Foreskin melanocyte (primary cell): ENCODE measurements at places on chromosomes 3 and 15.

GRCh38 chr15:70687482-70687881 lies 75.9 kb downstream of the UACA start:
- DNase-seq = no peak

DNA sequence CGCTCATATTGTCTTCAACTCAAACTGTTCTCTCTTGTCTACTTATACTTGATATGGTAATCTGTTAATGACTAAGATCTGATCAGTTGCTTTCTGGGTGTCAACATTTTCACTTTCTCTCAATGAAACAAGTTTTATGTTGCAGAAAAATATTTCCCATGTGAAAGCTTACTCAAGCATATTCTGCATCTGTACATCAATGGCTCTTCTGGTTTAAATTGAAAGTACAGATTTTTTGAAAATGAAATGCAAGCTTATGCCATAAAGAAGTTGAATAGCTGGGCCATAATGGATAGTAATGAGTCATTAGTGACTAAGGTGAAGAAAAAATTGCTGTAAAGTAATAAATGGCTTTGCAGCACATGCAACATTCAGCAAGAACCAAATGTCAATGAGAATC lies 140.7 kb downstream of the BCHE start:
- DNase-seq = no peak

- DNase-seq = no peak
Observed at GRCh38 chr15:28937271-28937670, 51.5 kb downstream of the APBA2 start.

DNA sequence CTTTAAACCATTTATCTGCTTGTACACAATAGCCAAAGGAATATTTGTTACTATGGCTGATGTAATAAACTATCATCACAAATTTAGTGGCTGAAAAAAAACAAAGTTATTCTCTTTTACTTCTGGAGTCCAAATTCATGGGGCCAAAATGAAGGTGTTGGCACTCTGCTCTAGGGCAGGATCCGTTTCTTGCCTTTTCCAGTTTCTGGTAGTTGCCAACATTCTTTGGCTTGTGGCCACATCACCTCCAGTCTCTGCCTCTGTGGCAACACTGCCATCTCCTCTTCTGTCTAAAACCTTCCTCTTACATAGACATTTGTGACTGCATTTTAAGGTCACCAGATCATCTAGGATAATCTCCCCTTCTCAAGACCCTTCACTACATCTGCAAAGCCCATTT lies 27.3 kb downstream of the NIT2 start:
- no peak for DNase-seq

DNA sequence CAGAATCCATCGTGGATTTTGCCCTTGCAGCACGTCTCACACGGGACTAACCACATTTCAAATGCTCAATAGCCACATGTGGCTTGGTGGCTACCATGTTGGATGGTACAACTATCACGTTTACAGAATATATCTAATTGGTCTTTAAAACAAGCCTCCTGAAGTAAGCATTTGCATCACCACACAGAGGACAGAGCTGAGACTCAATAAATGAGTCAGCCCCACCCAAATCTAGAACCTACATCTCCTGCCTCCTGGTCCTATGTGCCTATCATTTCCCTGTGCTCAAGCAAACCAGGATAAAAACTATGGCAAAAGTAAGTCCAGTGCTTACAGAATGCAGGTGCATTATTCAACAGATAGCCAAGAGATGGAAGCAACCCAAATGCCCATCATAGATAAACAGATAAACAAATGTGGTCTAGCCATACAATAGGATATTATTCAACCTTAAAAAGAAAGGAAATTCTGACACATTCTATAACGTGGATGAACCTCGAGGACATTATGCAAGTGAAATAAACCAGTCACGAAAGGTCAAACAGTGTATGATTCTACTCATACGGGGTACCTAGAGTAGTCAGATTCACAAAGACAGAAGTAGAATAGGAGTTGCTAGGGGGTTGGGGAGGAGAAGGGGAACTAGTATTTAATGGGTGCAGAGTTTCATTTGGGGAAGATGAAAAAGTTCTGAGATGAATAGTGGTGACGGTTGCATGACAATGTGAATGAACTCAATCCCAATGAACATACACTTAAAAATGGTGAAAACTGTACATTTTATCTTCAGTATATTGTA lies 43.9 kb downstream of the SRGAP3 start:
- DNase-seq = no peak

- DNase-seq = no peak
Observed at GRCh38 chr3:15553749-15554148, 32.2 kb upstream of the COLQ start.

GRCh38 chr3:196736670-196737374 lies 2.8 kb upstream of the PAK2 start:
- no peak for DNase-seq

GRCh38 chr3:145355206-145355605 lies 805.8 kb downstream of the PLOD2 start:
- DNase-seq = no peak

DNA sequence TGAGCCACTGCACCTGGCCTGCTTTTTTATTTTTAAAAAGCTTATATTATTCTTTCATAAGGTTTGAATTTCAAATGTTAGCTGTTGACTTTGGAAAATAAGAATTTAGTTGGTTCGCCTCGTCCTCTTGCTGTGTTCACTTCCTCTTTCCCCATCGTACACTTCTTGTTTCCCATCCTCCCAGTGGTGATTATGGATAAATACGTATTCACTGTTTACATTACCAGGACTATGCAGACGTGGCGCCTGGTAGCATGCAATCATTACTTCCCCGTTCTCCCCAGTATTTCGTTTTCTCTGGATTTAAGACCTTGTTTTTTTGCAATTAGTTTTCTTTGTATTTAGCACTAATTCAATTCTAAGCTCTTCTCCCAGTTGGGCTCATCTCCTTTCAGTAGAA lies 70.1 kb downstream of the LMLN start:
- no peak for DNase-seq

GRCh38 chr3:62503516-62503915 lies 130.2 kb upstream of the FEZF2 start:
- no peak for DNase-seq

DNA sequence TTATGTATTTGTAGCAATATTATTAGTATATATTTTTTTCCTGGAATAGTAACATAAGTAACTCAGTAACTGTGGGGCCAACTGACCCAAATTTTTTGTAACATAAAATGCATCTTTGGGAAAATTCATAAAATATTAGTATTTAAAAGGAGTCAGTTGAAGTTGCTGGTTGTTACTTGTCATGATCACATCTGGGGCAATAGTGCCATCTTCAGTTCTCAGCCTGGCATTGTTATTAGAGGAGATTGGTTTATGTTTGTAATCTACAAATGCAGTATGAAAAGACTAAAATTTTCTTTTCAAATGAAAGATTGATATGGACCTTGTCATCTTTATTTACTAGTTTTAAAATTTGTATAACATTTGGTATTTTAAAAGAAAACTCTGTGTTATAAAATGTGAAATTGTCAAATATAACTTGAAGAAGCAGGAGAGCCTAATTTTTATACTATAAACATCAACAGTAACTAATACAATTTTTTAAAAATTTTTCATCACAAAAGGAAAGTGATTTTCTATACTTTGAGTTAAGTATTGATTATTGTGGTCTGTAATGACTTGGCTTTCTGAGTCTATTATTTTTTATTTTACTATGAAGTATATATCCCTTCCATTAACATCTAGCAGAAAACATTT lies 38.8 kb upstream of the MLF1 start:
- peak; percentile 25 for DNase-seq

DNA sequence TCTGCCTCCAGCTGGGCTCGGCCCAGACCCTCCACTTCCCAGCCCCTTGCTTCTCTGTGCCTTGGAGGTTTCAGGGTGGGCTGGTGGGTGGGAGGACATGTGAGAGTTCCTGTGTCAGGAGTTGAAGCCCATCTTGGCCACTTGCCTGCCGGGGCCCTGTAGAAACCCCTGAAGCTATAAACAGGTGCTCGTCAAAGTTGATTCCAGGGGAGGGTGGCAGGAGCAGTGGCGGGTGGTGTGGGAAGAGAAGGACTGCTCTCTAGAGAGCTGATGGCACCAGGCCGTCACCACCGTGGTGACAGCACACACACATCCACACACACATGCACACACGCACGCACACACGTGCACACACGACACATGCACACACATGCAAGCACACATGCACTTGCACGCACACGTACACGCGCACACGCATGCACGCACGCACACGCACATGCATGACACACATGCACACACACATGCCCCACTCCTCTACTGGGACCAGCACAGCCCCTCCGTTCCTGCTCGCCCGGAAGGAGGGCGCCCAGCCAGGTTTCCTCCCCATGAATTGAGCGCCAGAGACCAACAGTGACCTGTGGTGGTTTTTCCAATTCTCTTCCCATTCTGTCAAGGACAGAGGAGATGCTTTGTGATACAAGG lies 56.3 kb upstream of the CGNL1 start:
- DNase-seq = no peak

DNA sequence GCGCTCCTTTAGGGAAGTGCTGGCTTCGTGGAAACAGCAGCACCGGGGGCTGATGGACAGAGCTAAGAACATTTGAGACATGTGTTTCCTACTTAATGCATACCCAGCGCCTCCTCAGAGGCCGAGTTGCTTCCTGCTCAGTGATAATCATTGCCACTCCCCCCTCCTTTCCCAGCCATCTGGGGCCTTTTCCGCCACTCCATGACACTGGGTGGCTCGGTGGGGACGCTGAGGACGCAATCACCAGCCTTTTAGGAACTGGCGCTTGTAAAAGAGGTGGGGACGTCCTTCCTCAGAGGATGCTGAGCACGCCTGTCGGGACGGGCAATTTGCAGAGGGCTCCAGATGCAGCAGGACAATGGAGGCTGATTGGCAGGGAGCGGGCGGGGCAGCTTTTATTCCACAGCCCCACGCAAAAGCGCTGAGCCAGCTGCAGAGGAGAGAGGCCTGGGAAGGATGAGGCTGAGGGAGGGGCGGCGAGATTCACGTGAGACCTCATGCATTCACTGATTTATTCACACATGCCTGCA lies 22.2 kb upstream of the IQSEC1 start:
- DNase-seq = no peak

GRCh38 chr15:52557274-52557641 lies 11.6 kb downstream of the ARPP19 start:
- no peak for DNase-seq

- DNase-seq = no peak
Observed at GRCh38 chr15:32735989-32736700, 18.3 kb downstream of the GREM1 start.

DNA sequence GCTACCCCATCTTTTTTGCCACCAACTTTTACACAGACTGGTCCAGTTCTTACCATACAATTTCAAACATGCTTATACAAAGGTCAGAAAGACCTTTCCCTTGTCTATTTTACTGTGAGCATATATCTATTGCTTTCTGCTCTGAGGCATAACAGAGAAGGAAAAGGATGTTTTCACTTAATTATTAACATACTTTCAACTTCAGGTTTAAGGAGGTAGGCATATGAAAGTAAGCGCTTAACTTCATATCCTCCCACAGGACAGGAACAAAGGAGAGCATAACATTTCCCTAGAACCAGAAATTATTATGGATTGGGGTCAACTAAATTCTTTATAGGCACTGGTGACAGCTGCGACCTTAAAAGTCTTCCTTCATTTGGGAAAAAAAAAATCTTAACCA lies 1.1 kb downstream of the MYEF2 start:
- no peak for DNase-seq

GRCh38 chr15:57597431-57597830 lies 5.7 kb downstream of the MYZAP start:
- DNase-seq = no peak

DNA sequence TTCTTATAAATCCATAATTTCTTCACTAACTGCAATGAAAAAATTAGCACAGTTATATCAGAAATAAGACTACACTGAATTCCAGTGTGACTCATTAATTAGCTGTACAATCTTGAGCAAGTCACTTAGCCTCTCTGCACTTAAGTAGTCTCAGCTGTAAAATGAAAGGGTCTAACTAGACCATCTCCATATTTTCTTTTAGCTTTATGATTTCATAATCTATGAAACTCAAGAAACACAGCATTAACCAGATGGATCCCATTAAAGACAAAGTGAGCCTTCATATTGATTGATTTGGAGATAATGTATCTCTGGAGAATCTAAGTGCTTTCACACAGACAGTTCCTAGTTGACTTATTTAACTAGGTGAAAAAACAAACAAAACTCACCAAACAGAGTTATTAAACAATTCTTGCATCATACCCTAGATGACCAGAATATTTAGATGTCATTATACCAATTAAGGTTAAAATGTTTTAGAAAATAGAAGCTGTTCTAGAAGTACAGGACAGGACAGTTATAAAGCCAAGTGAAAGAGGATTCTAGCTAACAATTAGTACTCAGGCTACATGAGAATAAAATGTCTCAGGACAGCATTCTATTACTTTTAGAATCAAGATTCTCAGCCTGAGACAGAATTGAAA lies 11.2 kb downstream of the CSNK1G1 start:
- no peak for DNase-seq

GRCh38 chr15:92076541-92076940 lies 223.0 kb downstream of the SLCO3A1 start:
- no peak for DNase-seq

DNA sequence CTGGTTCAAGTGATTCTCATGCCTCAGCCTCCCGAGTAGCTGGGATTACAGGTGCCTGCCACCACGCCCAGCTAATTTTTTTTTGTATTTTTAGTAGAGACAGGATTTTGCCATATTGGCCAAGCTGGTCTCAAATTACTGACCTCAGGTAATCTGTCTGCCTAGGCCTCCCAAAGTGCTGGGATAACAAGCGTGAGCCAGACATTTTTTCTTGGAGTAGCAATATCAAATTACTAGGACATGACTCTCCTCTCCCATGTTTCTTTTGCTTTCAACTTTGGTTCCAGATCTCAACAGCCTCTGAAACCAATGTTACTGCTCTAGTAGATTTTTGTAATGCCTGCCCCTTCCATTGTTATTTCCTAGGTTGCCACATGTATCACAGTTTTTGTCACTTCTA lies 462.0 kb downstream of the GBE1 start:
- no peak for DNase-seq

DNA sequence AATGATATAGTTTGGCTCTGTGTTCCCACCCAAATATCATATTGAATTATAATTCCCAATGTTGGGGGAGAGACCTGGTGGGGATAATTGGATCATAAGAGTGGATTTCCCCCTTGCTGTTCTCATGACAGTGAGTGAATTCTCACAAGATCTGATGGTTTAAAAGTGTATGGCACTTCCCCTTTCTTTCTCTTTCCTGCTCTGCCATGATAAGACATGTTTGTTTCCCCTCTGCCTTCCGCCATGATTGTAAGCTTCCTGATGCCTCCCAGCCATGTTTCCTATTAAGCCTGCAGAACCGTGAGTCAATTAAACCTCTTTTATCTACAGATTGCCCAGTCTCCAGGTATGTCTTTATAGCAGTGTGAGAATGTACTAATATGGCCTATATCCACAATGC lies 126.7 kb upstream of the GMNC start:
- DNase-seq = no peak
